ENCODE measurements at places on chromosomes 6 and 20.

DNA sequence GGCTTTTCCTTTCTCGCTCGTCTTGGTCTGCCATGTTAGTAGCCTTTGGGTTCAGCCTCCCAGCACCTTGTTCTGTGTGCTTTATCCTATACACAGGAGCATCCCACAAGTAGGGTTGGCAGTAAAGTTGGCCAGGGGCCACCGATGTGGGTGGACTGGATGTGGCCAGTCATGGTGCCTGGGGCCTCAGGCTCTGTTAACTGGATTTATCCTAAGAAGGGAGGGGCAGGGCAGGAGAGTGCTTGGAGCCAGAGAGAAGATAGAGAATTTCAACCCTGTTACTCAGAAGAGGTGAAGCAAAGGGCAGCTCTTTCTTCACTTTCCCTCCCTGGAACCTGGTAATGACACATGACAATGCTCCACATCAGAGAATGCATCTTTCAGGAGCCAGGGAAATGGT, 14.1 kb upstream of the SIRPB2 start:
- DNase-seq: no peak
- peaks cover 9% of the 10 kb centered on the region for H3K4me1 ChIP-seq
- no peaks in the 10 kb centered on the region for H3K36me3 ChIP-seq
- peaks cover 38% of the 10 kb centered on the region for H3K27me3 ChIP-seq

DNA sequence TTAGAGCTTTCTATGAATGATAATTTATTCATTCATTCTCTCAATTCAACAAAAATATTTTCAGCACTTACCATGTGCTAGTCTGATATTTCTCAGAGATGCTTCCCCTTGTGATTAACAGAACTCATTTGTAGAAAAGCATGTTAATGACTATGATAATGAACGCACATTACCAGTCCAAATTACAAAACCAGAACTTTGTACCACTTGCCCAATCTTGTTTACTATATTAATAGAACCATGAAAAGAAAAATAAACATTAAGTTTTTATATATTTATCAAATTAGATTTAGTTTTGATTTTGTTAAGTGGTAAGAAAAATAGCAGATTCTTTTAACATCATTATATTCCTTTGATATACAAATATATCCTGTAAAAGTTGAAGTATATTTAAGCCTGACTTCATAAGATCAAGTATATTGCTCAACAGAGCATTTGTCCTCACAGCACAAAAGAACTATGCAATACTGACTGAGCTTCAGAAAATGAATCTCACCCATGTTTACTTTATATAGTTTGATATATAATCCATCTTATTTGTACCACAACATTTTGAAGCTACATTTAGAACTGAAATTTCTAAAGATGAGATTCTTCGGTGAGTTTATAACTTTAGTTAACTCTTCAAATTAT, 48.9 kb downstream of the TMEM244 start:
- no peak for DNase-seq
- H3K27me3 ChIP-seq: peaks cover 8% of the 10 kb centered on the region
- H3K27ac ChIP-seq: no peak overlapping the region
- no peak overlapping the region for H3K4me3 ChIP-seq
- H3K4me1 ChIP-seq: peaks cover under 1% of the 10 kb centered on the region

GRCh38 chr20:63008541-63009044, 1.8 kb upstream of the BHLHE23 start:
- H3K4me1 ChIP-seq: peaks cover 14% of the 10 kb centered on the region
- peaks cover 67% of the 10 kb centered on the region for H3K27me3 ChIP-seq
- peak; percentile 50 for DNase-seq
- peak overlapping the region; percentile 40 for H3K4me3 ChIP-seq
- H3K36me3 ChIP-seq: peaks cover 2% of the 10 kb centered on the region
- no peak overlapping the region for H3K27ac ChIP-seq

- no peaks in the 10 kb centered on the region for H3K27me3 ChIP-seq
- H3K36me3 ChIP-seq: peaks cover 16% of the 10 kb centered on the region
- peaks cover 72% of the 10 kb centered on the region for H3K4me1 ChIP-seq
- H3K27ac ChIP-seq: peak overlapping the region; percentile 78
Measured at GRCh38 chr20:44648579-44648978, 2.9 kb downstream of the ADA start.

DNA sequence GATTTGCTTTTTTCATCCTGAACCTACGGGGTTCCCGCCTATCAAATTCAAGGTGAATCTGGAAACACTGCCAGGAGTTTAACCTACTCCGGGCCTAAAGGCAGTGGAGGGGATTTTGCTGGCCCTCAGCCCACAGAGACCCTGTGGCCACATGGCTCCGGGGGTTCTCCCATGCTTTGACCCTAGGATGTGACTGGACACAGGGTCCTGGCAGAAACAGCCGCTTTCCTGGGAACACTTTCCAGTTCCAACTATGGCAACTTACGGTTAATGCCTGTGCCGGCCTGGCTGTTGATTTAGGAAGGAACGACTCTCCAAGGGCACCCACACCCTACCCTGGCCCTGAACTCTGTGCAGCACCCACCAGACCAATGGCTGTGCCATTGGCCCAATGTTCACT, 141.7 kb upstream of the RPS6KA2 start:
- H3K27ac ChIP-seq: no peak overlapping the region
- DNase-seq: no peak
- no peak overlapping the region for H3K4me3 ChIP-seq
- no peaks in the 10 kb centered on the region for H3K36me3 ChIP-seq

DNA sequence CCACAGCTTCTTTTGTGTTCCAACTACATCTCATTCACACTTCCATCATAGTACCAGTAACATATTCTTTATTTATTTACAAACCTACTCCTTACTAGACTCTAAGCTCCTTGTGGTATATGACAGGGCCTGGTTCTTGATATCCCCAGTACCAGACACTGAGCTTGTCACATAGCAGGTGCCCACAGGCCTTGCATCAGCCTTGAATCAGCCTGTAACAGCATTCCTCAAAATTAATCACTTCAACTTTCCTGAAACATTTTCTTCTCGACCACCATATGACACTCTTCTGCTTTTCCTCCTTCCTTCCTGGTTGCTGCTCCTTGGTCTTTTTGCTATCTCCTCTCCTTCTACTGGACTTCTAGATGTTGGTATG, 24.7 kb upstream of the SRPK1 start:
- no peaks in the 10 kb centered on the region for H3K36me3 ChIP-seq
- H3K4me3 ChIP-seq: no peak overlapping the region
- H3K27me3 ChIP-seq: peaks cover 5% of the 10 kb centered on the region
- no peaks in the 10 kb centered on the region for H3K4me1 ChIP-seq
- no peak for DNase-seq

DNA sequence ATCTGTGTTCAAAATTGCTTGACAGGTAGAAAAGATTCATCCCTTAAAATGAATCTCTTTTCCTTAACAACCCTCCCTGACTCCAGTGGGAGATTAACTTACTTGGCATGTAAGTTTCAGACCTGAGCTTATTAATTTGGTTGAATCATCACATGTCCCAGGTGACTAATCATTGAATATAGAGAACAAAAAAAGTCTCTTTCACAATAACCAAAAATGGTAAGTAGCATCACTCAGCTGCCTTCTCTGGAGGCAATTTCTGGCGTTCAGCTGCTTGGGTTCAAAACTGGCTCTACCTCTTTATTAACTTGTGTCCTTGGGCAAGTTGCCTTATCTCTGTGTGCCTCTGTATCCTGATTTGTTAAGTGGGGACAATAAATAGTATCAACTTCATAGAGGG, 2.9 kb downstream of the C6orf141 start:
- peaks cover 1% of the 10 kb centered on the region for H3K36me3 ChIP-seq
- H3K4me3 ChIP-seq: no peak overlapping the region
- H3K27me3 ChIP-seq: peaks cover 17% of the 10 kb centered on the region

- no peak for DNase-seq
- H3K36me3 ChIP-seq: peaks cover 2% of the 10 kb centered on the region
- no peak overlapping the region for H3K4me3 ChIP-seq
- peaks cover 5% of the 10 kb centered on the region for H3K4me1 ChIP-seq
- H3K27ac ChIP-seq: no peak overlapping the region
Measured at GRCh38 chr6:106300944-106301343, 24.6 kb downstream of the ATG5 start.
